NCI-H446 treated with DMSO at 0.1 percent for 48 hours (cell line): ENCODE measurements at places on chromosomes 1 and 21.

DNA sequence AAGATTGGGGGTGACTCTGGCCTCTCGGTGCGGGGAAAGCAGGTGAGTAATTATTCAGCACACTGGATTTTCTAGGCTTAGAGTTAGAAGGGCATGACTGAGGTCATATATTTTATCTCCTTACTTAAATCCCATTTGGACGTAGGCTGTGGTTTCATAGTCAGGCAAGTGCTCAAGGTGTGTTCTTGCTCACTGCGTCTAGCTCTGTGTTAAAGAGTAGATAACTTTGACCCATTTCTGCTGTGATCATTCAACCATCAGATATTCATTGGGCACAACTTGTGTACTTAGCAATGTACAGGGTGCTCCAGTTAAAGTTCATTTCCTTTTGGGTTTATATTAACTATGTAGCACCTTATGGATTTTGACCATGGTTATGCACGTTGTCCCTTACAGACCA, 14.6 kb downstream of the PFKFB2 start:
- no peak for DNase-seq

DNA sequence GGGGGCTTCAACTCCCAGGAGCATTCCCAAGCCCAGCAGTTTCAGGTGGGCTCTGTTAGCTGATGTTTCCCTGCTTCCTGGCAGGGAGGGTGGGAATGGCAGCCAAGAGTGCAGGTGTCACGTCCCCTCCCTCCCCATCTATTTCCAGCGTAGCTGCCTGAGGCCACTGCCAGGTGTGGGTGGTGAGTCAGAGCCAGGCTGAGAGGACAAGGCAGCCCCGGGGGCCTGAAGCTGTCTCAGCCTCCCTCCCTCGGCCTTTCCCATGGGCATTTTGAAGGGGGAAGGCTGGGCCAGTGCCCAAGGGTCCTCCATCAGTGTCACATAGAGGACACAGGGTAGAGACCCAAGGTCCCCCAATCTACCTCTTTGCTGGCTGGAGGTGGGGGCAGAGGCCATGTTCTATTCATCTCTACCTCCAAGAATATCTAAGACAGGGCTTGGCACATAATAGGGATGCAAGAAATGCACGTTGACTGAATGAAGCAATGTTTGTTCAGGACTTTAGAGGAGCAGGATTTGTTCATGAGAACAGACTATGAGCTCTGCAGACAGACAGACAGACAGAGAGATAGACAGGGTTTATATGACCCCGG, 34.4 kb upstream of the ID3 start:
- DNase-seq, result peak; percentile 53

- DNase-seq, result no peak
Measured at GRCh38 chr1:212034516-212035122, 738 bp downstream of the INTS7 start.

DNA sequence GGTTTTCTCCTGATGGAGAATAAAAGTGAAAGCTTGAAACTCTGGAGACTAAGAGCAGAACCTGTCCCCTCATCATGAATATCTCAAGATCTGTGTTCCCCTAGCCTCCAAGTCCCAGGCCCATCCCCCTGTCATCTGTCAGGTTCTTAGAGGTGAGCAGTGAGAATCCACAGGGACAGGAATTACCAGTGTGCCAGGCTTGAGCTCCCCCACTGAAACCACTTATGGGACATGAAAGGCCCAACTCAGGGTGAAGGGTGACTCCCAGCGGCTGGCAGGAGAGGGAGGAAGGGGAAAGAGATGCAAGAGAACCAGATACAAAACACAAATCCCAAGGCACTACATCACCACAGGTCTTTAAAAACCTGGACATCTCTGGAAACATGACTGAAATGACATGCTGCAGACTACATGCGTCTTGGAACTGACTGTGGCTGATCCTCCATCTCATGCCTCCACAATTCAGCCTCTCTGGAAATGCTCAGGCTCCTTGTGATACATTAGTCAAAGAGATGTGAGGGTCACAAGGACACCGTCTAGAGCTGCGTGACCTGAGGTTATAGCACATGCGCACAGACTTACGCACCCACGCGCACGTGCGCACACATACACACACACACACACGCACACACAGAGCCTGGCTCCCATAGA, 6.8 kb upstream of the LY9 start:
- no peak for DNase-seq

- no peak for DNase-seq
Measured at GRCh38 chr1:156963621-156964020, 43.2 kb downstream of the LRRC71 start.

GRCh38 chr1:76153841-76154205, 79.3 kb downstream of the ST6GALNAC3 start:
- DNase-seq, result no peak

- peak; percentile 81 for DNase-seq
Measured at GRCh38 chr1:53121319-53122172, 20.9 kb downstream of the SLC1A7 start.

GRCh38 chr1:30318413-30318812, 405.0 kb downstream of the MATN1 start:
- DNase-seq, result no peak

- no peak for DNase-seq
Measured at GRCh38 chr21:18524097-18524880, 120.7 kb upstream of the TMPRSS15 start.

GRCh38 chr1:82813386-82813785, 1012.7 kb downstream of the ADGRL2 start:
- peak; percentile 3 for DNase-seq

DNA sequence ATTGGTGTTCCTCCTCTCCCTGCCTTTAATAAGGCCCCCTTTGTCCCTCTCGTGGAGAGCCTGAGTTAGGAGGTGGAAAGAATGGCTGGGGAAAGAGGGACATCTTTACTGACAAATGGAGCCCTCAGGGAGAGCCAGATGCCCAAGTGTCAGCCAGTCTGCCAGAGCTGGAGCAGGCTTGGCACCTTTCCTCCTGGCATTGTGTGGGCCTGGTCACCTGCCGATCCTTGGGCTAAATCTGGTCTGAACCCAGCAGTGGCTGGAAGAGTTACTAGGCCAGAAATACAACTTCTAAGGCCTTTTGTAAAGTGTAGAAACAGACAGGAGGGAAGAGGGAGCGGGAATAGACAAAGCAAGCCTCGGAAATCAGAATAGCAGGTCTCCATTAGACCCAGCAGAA, 24.9 kb downstream of the VANGL1 start:
- DNase-seq, result peak; percentile 46

GRCh38 chr21:28671549-28672195, 321.0 kb downstream of the LTN1 start:
- no peak for DNase-seq

DNA sequence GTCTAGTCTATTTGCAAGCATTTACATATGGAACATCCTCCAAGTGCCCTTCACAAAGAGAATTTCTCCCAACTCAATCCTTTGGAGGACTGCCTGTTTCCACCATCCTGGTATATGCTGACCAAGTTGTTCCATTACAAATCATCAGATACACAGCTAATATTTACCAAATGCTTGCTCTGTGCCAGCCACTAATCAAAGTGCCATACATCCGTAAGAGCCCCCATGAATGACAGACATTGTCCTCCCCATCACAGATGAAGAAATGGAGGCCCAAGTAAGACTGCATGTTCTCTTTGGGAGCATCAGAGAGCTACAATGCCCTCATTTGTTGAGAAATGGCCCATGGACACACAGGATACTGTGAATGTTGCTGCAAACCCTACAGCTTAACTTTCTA, 130.0 kb upstream of the BACE2 start:
- no peak for DNase-seq

GRCh38 chr21:28256837-28257236, 735.8 kb downstream of the LTN1 start:
- DNase-seq, result no peak

GRCh38 chr21:29018540-29018939, 609 bp downstream of the RWDD2B start:
- DNase-seq, result no peak

GRCh38 chr21:34509151-34509550, 2.9 kb downstream of the KCNE1 start:
- no peak for DNase-seq

- no peak for DNase-seq
Measured at GRCh38 chr21:34928637-34929036, 120.5 kb downstream of the RUNX1 start.

GRCh38 chr1:93031711-93032110, 47.4 kb upstream of the MTF2 start:
- no peak for DNase-seq

DNA sequence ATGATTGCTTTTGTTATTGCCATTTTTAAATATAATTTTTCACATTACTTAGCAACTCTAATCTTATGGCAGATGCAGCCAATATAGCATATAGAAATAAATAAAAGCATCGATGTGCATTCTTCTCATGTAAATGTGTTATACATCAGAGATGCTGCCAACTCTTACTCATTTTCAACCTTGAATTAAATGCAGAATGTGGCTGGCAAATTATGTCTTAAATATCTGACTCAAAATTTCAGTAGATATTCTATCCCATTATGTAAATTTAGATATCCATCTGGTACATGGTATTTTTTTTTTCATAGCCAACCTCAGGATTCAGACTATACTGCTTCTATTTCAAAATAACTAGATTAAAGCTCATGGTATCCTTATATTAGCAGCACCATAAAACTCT, 916.7 kb upstream of the TMPRSS15 start:
- no peak for DNase-seq

- DNase-seq, result no peak
Measured at GRCh38 chr1:56464294-56464693, 115.1 kb downstream of the PLPP3 start.

- no peak for DNase-seq
Measured at GRCh38 chr21:44505673-44506278, 34.2 kb downstream of the KRTAP10-1 start.

- DNase-seq, result peak; percentile 2
Measured at GRCh38 chr1:245874942-245875580, 632.0 kb downstream of the SMYD3 start.

DNA sequence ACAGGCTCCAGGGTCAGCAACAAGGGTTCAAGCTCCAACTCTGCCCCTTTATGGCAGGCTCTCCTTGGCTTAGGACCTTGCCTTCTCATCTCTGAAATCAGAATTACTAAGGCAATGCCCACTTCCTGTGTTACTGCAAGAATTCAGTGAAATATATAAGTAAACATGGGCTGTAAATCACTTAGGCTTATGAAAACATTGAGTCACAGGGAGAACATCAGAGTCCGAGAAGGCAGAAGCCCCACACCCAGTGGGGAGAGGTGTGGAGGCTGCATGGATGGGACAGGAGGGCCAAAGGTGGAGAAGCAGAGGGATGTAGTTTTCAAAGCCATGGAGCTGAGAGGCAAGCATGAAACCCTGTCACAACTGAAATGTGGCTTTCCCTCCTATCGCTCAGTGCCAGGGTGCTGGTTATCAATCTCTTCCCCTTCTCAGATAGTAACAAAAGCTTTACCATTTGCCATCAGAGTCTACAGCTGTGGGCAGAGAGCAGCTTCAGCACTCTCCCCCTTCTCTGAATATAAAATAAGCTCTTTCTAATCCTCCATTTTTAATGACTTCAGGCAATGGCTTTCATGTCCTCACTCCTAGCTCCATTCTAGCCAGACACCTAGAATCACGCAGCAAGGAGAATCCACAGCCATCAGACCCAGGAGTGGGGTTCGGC, 3.4 kb downstream of the RGS8 start:
- no peak for DNase-seq

GRCh38 chr1:6149597-6149996, 30.5 kb downstream of the CHD5 start:
- DNase-seq, result no peak

GRCh38 chr1:156664046-156664766, 13.0 kb downstream of the NES start:
- DNase-seq, result no peak

DNA sequence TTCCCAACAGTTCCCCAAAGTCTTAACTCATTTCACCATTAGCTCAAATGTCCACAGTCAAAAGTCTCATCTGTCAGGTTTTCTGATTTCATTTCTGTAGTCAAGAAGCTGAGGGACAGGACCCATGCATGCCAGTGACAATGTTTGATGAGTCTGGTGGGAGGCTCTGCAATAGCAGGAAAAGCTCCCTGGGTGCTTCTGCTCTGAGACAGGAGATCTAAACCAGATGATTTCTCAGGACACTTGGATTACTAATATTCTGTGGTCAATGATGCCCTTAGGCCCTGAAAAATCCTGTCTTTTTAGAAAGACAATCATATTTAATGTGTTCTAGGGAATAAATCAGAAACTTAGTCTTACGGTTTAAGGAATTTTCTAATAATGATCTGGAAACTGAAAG, 56.4 kb downstream of the PCBP3 start:
- DNase-seq, result no peak

DNA sequence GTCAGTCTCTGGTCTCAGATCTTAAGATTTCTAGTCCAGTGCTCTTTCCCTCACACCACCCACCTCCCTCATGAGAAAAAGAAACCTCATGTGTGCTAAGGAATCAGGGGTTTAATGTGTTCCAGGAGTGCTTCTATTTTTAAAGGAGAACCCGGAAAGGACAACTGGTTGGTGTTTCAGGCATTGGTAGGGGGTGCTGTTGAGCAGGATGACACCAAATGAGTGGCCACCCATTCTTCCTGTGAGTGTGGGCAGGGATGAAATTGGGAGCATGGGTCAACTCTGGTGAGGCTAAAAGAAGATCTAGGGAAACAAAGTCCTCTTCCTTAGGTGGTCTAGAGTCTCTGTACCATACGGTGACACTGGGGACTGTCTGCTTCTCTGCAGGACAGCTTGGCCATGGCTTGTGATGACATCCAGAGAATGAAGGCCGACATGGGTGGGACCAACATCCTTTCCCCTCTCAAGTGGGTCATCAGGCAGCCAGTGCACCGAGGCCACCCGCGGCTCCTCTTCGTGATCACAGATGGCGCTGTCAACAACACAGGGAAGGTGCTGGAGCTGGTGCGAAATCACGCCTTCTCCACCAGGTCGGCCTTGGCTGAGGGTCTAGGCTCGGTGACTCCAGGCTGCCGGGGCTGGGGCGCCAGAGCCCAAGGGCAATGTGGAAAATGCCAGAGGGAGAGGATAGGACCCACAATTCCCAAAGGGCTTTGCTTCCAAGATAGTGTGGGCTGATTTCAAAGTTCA, 39.3 kb downstream of the VWA5B1 start:
- no peak for DNase-seq

- no peak for DNase-seq
Measured at GRCh38 chr21:45041351-45041805, 33.0 kb upstream of the ADARB1 start.

DNA sequence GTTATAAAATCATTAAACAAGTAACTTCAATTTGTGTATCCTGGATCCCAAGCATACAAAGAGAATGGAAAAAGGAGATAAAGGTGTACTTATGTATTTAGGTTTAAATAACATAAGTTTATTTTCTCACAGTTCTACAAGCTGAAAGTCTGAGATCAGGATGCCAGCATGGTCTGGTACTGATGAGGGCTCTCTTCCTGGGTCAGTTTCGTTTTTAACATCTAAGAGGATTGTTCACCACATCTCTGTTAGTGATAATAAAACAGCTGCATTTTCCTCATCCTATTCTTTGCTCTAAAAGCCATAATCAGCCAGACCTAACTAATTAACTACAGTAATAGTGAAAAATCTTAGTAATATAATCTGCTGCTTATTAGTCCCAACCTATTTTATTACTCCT, 5.2 kb downstream of the EGLN1 start:
- no peak for DNase-seq
